Right atrium auricular region (tissue), 2 donors: ENCODE measurements at places on chromosomes 1 and 21. TPM values are rescaled to one million over a fixed set of nuclear protein-coding genes. Genes with fewer than 3 reads are reported as not detected.

DNA sequence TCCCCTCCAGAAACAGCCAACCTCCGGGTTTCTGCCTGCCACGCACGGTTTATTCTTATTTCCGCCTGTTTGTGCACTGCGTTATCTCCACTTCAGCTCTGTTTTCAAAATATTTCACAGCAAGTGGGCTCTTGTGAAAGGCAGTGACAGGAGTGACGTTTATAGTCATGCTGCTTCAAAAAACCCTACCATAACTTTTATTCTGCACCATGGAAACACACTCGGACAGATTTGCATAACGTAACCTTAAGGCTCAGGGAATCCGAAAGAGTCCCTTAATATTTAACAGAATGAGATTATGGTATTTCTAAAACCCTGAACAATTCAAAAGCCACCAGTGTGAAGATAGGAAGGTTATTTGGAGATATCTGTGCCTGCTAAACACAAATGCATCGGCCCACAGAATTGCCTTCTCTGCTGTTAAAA is 782 bp upstream of the SDE2 start:
- peak; percentile 66 for DNase-seq
- H3K4me3 ChIP-seq, result peak overlapping the region; percentile 77
- peaks cover 54% of the 10 kb centered on the region for H3K4me1 ChIP-seq
- no peaks in the 10 kb centered on the region for H3K27me3 ChIP-seq

- no peaks in the 10 kb centered on the region for H3K36me3 ChIP-seq
- no peak overlapping the region for H3K4me3 ChIP-seq
- H3K27me3 ChIP-seq, result no peaks in the 10 kb centered on the region
- H3K4me1 ChIP-seq, result peaks cover 15% of the 10 kb centered on the region
- DNase-seq, result no peak
- no peak overlapping the region for H3K27ac ChIP-seq
Measured at GRCh38 chr1:32289256-32289655, 2.6 kb upstream of the HDAC1 start.

GRCh38 chr21:45224189-45224938 is 63.3 kb downstream of the POFUT2 start:
- H3K4me1 ChIP-seq, result no peaks in the 10 kb centered on the region
- H3K27me3 ChIP-seq, result no peaks in the 10 kb centered on the region
- peaks cover 42% of the 10 kb centered on the region for H3K36me3 ChIP-seq

Gene TMPRSS15
- total RNA-seq, result not detected

Gene PKP1
- 2.3 TPM for total RNA-seq

Gene PRUNE1
- 52.0 TPM for total RNA-seq
